Cardiac ventricle fibroblast (primary cell): ENCODE measurements at places on chromosomes 2 and 18. TPM values are rescaled to one million over a fixed set of nuclear protein-coding genes. Genes with fewer than 3 reads are reported as not detected.

CIDEA gene
- total RNA-seq: not detected in 2 replicates

MAL gene
- not detected in 2 replicates for total RNA-seq

ANKRD30BL gene
- not detected in 2 replicates for total RNA-seq

TOGARAM2 gene
- 0.94 and 1.9 TPM in 2 replicates for total RNA-seq

FASTKD2 gene
- 14.7 and 21.5 TPM in 2 replicates for total RNA-seq

TXNDC9 gene
- total RNA-seq: 30.6 and 36.1 TPM in 2 replicates

ACMSD gene
- not detected in 2 replicates for total RNA-seq
